Hematopoietic multipotent progenitor cell treated with erythropoietin and hydrocortisone succinate and interleukin-3 and kit ligand, for 17 days (in vitro differentiated cells): ENCODE measurements at places on chromosomes 11 and 22.

DNA sequence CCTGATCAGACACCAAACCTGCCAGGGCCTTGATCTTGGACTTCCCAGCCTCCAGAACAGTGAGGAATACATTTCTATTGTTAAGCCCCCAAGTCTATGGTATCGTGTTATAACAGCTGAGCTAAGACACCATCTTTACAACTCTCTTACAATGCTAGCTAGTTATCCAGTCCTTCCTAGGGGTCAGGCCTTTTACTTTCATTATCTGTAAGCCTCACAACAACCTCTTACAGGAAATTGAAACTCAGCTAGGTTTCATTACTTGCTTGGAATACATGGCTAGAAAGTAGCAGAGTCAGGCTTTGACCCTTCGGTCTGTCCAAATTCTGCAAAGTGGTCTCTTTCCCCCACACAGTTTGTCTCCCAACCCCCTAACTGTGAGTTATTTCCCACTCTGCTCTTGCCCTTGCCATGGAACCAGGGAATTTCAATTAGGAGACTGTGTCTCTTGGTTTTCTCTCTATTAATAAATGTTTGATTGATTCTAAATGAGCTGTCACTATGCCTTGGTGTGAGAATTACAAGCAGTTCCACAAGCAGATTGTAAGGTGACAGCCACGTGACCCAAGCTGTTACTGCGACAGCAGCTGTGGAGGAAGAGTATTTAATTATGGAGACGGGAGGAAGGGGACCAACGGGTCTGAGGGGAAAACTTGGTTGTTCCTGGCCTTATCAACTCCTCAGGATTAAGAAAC is 38.4 kb upstream of the CLMP start:
- DNase-seq: no peak

- no peak for DNase-seq
These were observed 9.7 kb upstream of the PIWIL4 start for GRCh38 chr11:94557421-94557820.

DNA sequence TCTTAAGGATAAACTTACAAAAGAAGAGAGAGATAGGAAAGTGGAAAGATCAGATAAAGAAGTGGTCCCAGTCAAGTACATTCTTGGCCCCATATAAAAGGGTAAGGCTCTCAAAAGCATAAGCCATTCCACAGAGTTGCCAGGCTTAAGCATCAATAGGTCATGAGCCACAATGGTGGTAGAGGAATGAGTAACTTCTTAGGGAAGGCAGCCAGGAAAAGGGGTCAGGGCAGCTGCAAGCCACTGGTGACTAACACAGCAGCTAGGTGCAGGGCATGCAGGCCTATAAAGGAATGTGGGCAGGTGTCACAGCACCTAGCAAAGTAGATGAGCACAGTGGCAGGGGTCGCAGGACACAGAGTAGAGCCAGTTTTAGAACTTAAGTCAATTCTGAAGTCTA is 302.6 kb upstream of the FAT3 start:
- DNase-seq: no peak

DNA sequence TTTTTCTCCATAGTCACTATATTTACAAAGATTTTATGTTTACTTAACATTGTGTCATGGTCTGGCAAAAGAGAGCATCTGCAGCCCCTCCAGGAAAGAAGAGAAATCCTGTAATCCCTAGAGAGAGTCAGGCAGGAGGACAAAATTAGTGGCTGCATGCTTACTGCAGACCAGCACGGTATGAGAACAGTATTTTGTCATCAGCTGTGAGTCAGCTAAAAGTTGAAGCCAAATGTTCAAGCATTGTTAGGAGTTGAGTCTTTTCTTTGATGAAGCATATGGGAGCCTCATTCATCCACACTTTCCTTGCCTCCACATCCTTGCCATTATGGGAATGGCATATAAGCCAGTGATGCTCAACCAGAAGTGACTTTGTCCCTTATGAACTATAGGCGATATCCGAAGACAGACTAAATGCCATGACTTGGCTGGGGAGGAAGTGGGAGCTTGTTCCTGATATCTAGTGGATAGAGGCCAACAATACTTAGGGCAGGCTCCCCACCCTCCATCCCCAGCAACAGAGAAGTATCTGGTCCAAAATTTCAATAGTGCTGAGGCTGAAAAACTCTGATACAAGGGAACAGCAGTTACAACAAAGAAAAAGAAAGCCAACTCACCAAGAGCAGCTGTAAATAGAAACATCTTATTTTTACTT is 112.0 kb upstream of the OR5AK2 start:
- no peak for DNase-seq
